Muscle of back (tissue), 13 donors: ENCODE measurements at places on chromosomes 11 and 22. TPM values are rescaled to one million over a fixed set of nuclear protein-coding genes. Genes with fewer than 3 reads are reported as not detected.

DNA sequence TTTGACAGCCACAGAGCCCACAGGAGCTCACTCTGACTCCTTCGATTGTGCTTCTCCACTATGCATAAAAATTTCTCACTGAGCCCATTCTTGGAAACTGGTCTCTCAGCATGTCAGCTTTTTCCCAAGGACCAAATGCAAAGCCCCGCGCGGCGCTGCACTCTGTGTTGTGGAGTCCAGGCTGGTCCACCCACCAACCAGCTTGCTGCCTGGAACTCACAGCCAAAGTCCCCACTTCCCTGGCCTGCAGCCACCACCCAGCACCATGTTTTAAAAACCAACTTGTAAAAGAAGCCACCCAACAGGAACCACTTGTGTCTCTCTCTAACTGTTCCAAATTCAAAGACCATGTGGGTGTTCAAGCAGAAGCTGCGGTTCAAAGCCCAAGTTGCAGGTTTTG, 124.4 kb downstream of the SPATA19 start:
- DNase-seq = no peak

DNA sequence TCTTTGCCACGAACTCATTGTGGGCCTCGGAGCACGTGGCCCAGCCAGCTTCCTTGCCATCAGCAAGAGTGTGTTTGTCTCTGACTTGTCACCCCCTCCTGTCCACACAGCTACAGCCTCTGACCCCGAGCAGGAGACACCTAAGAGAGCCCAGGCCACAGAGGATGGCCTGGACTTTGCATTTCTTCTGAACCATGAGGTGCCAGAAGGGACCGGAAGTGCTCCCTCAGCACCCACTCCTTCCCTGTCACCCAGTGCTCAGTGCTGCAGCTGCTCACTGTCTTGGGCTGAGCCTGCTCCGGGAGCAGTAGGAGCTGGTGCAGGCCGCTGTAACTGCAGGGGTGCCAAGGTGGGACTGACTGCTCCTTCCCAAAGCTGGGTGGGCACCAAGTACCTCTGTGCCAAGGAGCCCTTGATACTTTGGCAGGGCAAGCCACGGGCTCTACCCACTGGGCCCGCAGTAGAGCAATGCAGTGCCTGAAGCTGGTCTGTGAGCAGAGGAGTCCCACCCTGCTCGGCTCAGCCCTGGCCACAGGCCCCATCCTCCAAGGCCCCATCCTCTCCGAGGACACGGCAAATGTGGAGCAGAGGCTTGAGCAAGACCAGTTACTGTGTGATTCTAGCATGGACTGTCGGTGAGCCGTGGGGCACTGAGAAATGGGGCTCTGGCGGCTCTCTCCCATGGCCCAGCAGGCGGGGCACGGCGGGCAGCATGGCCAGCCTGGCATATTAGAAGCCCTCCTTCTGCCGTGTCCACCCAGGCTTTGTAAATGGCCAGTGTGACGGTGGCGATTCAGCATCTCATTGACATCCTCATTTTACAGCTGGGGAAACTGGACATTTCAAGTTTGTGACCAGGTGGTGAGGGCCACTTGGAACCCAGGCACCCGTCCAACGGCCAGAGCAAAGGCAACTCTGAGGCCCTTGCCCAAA, 6.3 kb downstream of the GRK2 start:
- no peak for DNase-seq

- DNase-seq = no peak
These were observed 22.7 kb upstream of the PICALM start for GRCh38 chr11:86091566-86091965.

DNA sequence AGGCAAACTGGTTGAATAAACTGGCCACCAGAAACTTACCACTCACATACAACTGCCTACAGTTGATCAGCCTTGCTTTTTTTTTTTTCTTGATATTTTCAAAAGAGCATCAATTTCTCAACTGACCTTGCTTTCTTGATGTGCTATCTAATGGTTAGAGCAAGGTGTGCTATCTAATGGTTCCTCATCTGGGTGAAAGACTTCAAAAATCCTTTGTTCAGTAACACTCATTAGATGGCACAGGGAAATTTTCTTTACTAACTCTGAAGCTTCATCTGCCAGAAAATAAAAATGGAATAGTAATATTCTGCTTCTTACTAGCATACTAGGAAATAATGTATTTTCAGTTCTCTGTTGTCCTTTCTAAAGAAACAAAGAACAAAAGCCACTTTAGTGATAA, 51.2 kb upstream of the RAPSN start:
- DNase-seq = no peak

DNA sequence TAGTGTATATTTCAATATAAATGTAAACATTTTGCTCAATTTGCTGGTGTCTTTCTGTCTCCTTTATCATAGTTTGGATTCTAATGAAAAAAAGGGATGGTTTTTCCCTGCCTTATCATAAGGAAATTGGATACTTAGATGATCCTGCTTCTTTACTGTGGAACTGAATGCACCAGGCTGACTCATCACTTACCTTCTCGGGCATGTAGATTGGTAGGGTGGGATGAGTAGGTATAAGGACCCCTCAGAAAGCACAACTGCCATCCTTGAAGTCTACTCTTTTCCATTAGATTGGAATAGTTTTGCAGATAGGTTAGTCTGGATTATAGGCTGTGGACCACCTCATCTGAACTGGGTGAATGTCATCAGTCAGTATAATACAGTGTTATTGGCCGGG, 7.5 kb upstream of the SIDT2 start:
- DNase-seq = no peak

DNA sequence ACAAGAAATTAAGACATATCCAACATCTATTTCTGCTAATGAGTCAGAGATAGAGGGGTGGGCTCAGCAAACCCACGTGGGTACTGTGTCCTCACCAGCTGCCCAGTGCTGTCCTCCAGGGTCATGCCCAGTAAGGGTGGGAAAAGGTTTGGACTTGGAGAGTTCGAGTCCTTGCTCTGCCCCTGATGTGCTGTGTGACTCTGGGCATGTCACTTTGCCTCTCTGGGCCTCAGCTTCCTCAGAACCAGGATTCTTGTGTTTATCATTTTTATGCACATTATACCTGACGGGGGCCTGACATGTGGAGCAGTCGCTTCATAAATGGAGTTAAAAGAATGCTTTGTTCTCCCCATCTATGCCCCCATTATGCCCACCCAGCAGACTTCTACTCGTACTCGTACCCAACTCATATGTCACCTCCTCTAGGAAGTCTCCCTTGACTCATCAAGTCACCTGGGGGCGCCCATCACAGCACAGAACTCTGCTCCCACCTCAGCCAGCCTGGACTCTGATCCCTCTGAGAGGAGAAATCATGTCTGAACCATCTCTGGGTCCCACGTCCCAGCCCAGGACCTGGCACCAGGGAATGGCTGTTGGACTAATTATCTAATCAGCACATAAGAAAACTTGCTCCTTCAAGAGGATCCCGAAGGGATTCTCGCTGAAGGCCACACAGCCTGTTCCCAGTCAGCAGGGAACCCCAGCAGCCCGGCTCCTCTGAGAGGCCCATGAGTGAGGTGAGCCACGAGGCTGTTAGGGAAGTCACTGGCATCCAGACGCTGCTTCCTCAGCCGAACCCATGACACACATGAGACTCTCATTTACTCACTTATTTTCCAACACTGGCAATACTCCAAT, 38.7 kb upstream of the TSKU start:
- peak; percentile 41 for DNase-seq

DNA sequence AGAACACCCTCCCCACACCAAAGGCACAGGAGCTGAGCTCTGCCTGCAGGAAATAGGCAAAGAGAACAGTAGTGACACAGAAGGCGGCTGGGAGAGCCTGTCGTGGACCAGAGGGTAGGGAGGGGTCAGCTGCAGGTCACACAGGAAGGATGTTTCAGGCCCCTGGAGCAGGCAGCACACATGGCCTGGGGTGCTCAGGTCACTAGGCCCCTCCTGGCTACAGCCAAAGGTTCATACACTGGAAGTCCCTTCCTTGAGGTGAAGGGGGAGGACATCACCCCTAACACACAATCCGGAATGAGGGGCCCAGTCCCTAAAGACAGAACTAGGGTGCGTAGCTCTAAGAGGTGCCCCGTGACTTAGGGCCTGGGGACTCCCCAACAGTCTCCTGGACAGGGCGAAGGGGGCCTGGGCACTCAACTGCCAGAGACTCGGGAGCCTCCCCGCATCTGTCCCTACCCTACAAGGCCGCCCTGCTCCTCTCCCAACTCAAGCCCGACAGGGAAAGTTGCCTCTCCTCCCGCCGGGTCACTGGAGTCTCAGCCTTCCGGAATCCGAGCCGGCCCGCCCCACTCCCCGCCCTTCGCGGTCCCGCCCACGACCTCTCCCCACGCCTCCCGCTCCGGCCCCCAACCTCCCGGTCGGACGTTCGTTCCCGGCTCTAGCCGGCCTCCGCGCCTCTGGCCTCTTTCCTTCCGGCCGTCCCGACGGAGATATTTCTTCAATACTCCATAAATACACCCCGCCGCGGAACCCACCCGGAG, at the start of gene CYB5R2:
Gene CYB5R2 (minus strand): TSS at position 541 of the 764 bp plus-strand sequence. CDS start 675 bp downstream, outside the sequence.
- DNase-seq = peak; percentile 90

- no peak for DNase-seq
These were observed 47.3 kb downstream of the C22orf31 start for GRCh38 chr22:29014293-29014692.

- no peak for DNase-seq
These were observed 10.6 kb upstream of the MYO7A start for GRCh38 chr11:77117492-77117891.

- no peak for DNase-seq
These were observed 4.1 kb upstream of the MAPK11 start for GRCh38 chr22:50274311-50274710.

- no peak for DNase-seq
These were observed 697.6 kb downstream of the JRKL start for GRCh38 chr11:97087419-97087818.

DNA sequence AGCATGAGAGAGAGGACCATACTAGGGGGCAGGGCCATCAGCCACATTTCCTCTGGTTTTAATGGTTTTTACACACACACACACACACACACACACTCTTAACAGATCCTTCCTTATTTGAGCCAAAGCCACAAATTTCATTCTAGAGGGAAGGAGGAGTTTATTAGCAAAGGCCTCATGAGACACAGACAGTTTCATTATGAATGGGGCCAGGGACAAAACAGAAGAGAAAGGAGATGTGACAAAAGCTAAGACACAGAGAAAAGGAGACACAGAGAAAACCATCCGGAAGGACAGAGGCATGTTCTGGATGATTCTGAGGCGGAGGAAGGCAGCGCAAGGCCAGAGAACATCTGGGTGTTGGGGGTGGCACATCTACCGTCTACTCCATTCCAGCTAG, 32.2 kb upstream of the ARFGAP3 start:
- no peak for DNase-seq

DNA sequence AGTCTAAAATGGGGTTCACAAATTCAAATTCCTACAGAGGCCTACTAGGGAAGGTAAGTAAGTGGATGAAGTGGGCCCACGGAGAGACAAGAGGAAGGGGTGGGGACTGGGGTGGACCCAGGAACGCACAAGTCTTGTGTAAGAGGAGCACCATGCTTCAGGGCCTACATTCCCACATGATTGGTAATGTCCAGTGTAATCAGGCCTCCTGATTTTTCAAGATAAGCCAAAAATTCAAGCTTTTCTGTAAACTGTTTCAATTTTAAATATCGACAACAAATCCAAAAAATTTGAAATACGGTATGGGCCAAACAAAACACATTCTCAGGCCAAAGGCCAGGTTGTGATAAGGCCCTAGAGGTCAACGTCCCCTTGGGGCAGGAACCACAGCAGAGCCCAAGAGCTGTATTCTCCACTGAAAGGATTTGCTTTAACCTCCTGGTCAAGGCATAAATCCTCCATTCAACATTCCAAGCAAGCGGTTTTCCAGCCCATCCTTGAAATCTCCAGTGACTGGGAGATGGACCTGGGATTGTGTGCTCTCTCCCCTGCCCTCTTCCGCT, 116.4 kb downstream of the TRIM29 start:
- DNase-seq = no peak

DNA sequence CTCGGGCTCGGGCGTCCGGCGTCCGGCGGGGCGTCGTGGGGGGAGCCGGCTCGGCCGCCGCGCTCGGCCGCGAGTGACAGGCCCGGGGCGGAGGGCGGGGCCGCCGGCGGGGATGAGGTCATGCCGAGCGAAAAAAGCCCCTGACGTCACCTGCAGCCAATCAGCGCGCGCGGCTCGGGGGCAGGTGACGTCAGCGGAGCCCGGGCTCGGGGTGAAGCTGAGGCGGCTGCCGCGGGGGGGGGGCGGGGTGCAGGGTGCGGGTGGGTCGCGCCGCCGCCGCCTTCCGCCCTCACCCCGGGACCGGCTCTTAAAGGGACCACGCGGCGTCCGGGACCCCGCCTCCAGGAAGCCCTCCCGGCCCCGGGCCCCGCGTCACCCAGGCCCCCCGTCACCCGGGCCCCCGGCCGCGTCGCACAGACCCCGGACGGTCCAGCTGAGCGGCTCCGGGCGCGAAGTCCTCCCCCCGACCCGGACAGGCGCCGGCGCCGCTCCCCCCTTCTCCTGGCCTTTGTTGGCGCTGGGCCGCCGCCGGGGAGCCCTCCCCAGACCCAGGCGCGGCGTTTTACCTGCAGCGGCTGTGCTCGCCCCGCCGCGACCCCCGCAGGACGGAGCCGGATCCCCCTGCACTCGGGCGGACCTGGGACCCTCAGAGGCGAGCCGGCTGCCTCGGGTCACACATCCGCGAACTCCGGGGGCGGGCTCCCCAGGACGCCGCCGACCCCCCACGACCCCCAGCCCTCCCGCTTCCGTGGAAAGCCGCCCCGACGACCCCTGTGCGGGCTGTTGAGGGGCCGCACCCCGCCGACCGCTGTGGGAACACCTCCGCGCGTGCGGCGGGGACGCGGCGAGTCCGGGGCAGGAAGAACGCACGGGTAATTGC, at the start of gene DUSP8:
Gene DUSP8 (minus strand): TSS at position 75 of the 880 bp plus-strand sequence. CDS start 6,445 bp downstream, outside the sequence.
- DNase-seq = peak; percentile 94

GRCh38 chr11:12485328-12485727, 108.0 kb downstream of the PARVA start:
- DNase-seq = no peak

- no peak for DNase-seq
These were observed 137.8 kb downstream of the GRIK4 start for GRCh38 chr11:120649316-120649715.

CAVIN3 gene
- 22.6 TPM for polyA plus RNA-seq

RIMBP3B gene
- polyA plus RNA-seq = not detected

OR2D2 gene
- not detected for polyA plus RNA-seq

SLC25A22 gene
- polyA plus RNA-seq = 11.1 TPM
